ENCODE measurements at places on chromosomes 2 and 18.

GRCh38 chr2:102235491-102235890 is 48.7 kb downstream of the IL1RL2 start:
- no peak for DNase-seq

- no peak for DNase-seq
Measured at GRCh38 chr2:750628-751027, 73.4 kb upstream of the TMEM18 start.

DNA sequence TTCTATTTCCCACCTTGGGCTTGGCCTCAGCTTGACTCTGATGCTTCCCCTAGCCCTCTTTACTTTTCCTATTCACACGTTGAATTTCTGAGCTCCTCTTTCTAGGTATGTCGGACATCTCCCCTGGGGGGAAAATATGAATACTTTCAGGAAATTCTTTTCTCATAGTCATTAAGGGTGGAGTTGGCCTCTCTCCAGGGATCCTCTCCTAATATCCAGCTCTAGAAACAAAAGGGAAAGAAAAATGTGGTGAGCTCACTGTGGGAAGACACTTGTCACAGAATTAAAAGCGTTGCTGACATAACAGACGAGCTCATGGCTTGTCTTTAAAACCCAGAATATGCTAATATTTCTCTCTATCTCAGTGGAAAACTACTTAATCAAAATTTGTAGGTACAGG is 132.7 kb upstream of the MEX3C start:
- no peak for DNase-seq

DNA sequence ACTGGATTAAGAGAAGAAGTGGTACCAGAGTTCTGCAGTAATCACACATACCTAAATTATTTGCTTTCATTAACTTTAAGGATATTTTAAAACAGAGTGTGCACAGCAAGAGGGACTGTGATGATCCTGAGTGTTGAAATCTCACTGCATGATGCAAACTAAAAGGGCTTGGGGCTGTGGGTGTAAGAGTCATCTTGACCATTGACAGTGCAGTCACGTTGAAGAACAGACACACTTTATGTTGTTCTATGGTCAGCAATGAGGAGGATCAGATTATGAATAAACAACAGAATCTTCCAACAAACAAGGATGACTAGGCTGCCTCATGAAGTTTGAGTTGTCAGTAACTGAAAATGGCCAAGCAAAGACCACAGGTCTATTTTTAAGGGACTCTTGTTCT is 87.2 kb upstream of the GALNT5 start:
- no peak for DNase-seq

DNA sequence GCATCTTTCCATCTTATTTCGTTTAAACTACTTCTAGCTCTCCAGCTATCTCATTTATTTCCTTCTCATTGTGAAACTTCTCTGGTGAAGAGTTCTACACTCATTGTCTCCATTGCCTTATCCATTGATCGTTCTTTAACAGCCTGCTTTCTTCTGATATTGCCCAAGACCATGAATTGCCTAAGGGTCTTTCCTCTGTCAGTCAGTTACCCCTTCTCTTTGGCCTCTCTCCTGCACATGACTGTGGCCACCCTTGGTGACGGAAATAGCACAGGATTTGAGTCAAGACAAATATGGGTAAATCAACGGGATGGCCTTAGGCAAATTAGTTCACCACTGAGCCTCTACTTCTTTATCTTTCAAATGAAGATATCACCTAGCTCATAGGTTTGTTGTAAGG is 26.6 kb downstream of the NHEJ1 start:
- no peak for DNase-seq

DNA sequence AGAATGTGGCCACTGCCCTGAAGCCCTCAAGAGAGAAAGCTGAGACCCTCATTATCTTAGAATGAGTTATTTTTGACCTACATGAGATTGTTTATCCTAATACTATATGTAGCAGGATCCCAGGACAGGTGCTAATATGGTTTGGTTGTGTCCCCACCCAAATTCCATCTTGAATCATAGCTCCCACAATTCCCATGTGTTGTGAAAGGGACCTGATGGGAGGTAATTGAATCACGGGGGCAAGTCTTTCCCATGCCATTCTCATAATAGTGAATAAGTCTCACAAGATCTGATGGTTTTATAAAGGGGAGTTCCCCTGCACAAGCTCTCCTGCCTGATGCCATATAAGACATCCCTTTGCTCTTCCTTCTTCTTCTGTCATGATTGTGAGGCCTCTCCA is 76.8 kb downstream of the CCBE1 start:
- no peak for DNase-seq

GRCh38 chr18:69387186-69387585 is 13.5 kb upstream of the DOK6 start:
- no peak for DNase-seq

DNA sequence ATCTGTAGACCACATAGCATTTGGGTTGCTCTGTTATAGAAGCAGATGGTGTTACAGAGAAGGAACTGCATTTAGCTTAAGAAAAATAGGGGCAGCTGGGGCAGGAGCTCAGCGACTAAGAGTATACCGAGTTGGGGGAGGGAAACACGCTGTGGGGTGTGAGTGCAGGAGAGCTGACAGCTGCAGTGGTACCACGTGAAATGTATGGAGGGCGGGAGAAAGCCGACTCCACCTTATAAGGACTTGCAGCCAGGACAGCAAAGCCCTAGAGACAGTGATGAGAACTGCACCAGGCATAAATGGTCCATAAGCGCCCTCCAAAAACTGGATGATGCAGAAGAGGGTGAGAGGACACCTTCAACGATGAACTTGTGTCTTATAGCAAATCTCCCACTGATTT is 237.6 kb downstream of the PRKCE start:
- DNase-seq = no peak

GRCh38 chr18:23146861-23147469 is 11.7 kb downstream of the CABLES1 start:
- peak; percentile 10 for DNase-seq

GRCh38 chr2:218981390-218981880 is 3.5 kb downstream of the FEV start:
- DNase-seq = no peak

DNA sequence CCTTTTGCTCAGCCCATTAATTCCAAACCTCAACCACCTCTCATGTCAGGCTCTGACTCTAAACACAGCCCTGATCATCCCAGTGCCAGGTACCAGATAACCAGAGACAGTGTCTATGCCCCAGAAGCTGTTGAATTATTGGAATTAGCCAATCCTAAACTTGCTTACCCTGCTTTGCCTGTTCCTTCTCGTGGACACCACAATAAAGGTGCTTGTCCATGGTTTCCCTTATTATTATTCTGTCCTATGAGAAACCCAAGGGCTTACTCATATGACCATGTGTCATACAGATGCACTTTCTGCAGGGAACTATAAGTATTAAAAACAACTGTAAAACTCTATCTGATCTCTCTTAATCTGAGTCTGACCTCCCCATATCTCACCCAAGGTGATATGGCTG is 2193.8 kb upstream of the PIK3C3 start:
- DNase-seq = no peak

DNA sequence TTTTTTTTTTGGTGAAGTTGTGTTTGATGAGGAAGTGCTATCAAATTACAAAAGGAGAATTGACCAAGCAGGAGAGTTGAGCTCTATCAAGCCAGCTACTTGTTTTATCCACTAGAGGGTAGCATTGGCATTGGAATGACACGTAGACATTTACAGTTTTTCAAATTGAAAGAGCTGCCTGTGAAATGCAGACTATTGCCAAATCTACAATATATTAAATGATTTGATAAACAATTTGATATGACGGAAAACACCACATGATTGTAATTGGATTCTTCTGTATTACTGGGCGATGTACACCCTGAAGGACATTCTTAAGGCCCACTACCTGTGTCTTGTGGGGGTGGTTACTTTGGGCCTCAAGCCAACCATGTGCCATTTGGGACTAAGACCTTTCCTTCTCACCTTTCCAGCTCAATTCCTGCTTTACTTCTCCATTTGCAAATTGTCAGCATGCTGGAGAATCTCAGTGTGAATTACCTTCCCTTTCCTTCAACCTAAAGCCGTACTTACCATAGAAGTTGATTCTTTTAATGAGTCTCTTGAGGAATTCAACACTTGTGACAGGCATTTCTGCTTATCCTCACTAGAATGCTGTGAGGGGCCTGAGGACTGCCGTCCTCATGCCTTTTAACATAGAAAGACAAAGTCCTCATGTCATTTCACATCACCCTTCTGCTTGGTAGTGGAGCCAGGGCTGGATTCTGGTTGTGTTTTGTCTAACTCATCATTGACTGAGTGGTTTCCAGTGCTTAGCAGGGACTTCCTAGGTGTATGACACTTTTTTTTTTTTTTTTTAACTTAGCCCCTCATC is 134.8 kb upstream of the THUMPD2 start:
- no peak for DNase-seq

GRCh38 chr18:58313491-58314032 is 269.5 kb downstream of the NEDD4L start:
- DNase-seq = no peak

- DNase-seq = no peak
Measured at GRCh38 chr2:196977507-196977906, 51.0 kb upstream of the PGAP1 start.

DNA sequence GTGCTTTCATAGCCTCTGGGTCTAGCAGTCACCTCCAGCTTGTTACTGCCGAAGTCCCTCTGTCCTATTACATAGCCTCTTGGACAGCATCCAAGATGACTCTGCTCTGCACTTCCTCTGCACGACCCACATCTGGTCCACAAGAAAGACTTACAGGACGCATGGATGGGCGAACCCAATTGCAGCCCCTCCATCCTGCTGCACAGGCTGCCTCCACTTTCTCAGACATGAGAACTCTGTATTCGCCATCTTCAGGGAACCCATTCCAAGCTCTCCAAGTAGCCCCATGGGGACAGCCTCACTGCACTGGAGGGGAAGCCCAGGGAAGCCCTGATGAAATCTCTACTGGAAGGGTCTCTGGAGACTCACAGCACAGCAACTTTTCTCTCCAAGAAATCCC is 172.1 kb downstream of the GFPT1 start:
- no peak for DNase-seq

- DNase-seq = no peak
Measured at GRCh38 chr18:7084080-7085065, 33.2 kb downstream of the LAMA1 start.

- DNase-seq = peak; percentile 57
Measured at GRCh38 chr2:10495311-10495987, 47.3 kb upstream of the ODC1 start.

GRCh38 chr18:23301972-23302371 is 151.1 kb upstream of the RIOK3 start:
- DNase-seq = no peak

GRCh38 chr18:8749492-8749891 is 44.1 kb downstream of the MTCL1 start:
- DNase-seq = no peak

- no peak for DNase-seq
Measured at GRCh38 chr2:30686669-30687068, 120.6 kb downstream of the CAPN13 start.

GRCh38 chr2:25617948-25618646 is 55.3 kb downstream of the DTNB start:
- DNase-seq = no peak

GRCh38 chr2:75596784-75597183 is 36.0 kb upstream of the EVA1A start:
- no peak for DNase-seq

GRCh38 chr2:203489531-203489930 is 45.6 kb downstream of the RAPH1 start:
- no peak for DNase-seq

- DNase-seq = no peak
Measured at GRCh38 chr2:16325016-16325975, 340.3 kb downstream of the CYRIA start.

GRCh38 chr2:1627628-1628381 is 116.5 kb downstream of the PXDN start:
- no peak for DNase-seq

DNA sequence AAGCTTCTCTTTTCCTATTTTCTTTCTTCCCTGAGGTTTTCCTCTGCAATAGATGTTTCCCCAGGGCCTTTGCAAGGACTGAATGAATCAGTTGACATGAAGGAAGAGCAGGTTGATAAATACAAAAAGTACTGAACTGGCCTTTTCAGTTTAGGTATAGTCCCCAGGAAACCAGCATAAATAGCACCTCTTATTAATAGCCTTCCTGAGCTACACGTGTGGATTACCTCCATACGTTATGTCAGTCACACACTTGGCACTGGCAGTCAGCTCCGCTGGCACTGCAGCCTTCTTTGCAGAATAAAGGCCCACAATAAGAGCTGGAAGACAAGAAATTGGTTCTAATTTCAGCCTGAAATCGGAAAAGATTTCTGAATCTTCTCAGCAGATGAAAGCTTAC is 60.7 kb downstream of the KCTD18 start:
- DNase-seq = no peak

GRCh38 chr18:77980275-77980674 is 730.6 kb downstream of the GALR1 start:
- no peak for DNase-seq

All from activated effector memory CD4-positive, alpha-beta T cell treated with anti-CD3 and anti-CD28 coated beads, Interleukin-2, amount 50 U/mL, for 16 hours (primary cell).